Putamen (tissue), 1 donor: ENCODE measurements at places on chromosomes 4 and X.

DNA sequence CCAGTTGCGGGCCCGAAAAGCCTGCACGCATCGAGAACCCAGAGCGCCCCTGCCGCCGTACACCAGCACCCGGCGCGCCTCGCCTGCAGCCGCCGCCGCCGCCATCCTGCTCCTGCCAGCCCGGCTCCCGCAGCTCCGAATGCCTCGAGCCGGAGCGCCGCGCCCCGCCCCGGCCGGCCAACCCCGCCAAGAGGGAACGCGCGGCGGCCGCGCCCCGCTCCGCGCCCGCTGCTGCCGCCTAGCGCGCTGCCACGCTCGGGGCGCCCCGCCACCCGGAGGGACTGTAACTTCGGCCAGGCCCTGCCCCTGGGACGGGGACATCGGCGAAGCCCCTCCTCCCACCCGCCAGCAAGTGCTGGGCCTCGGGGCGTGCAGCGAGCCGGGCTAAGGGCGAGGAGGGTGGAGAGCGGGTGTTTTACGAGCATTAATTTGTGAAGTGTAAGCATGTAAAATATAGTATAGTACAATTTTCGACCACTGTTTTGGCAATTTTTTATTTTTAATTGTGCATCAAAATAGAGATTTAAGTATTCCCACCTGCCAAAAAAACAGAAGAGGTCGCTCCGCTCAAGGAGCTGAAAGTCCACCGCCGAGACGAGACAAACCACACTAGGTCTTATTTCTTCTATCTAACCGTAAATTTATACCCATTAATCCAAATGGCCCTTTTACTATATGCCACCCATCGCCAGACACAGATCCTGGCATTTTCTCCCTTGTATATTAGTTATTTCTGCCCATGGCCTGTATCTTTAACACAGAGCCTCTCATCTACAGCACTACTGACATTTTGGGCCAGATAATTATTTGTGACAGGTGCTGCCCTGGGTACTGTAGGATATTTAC, at the start of gene QDPR:
TSS of gene QDPR (minus strand) at position 141 of the 846 bp plus-strand sequence. CDS start at position 105, 36 bp downstream.
- peak; percentile 94 for DNase-seq

DNA sequence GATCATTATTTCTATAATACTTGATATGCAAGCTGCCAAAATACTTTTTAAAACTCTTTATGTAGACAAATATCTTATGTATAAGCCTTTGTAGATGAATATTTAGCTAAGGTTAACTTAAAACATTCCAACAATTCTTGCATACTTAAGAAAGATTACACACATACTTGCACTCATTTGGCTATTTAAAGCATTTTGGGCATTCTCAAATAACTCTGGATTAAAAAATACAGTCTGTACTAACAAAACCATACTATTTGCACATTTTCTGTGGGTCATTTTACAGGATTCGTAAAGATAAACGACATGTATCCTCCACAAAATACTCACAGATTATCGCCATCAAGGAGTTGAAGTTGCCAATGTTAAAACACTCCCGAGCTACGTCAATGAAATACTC, 26.5 kb downstream of the RASGEF1B start:
- DNase-seq, result no peak

- DNase-seq, result no peak
These were observed 41.9 kb upstream of the RELL1 start for GRCh38 chr4:37728064-37728463.

DNA sequence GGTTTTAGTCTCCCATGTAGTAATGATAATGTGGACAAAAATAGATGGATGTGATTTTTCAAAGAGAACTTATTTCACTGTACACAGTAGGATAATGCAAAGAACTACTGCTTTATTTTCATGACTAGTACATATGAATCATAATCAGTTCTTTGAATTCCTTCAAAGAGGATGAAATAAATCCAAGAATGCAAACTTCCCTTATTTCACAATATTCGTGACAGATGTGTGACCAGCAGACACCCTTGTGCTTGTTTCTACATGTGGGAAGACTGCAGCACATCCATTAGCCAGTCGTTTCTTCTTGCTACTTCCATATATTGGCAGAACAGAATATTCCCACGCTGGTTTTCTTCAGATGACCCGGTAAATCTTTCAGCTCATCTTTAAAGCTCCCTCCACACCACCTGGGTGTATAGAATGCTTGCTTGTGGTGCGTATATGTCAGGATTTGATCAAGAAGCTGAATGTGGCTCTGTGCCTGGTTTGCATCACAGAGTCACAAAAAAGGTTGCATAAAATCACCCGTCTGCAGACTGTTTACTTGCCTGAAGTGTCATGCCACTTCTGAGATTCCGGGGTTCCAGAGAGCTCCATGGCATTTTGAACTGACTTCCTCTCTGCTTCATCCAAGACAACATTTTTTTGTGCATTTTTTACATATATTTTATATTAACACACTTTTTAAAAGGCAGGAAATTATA, 47.7 kb upstream of the FAT4 start:
- no peak for DNase-seq

DNA sequence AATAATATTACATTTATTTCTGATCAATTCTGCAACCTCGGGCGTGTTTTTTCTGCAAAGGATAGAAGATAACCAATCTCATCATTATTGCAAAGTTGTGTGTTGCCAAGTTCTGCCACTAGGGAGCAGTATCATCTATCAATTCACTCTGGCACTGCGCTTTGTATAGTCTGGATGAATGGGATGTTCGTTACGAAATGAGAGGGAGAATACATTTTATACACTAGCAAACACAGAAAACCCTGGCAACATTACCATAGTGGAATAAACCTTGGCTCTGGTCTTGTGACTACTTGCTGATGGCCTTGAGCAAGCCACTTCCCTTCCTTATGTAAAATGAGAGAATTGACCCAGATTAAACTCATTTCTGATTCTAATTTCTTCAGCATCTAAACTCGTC, 97.5 kb upstream of the ZNF518B start:
- DNase-seq, result peak; percentile 47

DNA sequence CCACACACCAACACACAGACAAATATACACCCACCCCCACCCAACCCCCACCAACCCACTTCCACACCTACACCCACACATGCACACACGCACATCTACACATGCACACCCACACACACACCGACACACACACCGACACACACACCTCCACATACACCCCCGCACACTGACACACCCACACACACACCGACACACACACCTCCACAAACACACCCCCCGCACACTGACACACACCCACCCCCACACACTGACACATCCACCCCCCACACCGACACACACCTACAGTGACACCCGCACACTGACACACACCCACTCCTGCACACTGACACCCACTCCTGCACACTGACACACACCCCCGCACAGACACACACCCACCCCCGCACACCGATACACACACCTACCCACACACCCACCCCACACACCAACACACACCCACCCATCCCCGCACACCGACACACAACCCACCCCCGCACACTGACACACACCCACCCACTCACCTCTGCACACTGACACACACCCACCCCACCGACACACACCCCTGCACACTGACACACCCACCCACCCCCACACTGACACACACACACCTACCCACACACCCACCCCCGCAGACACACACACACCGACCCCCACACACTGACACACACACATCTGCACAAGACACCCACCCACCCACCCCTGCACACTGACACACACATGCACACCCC, 31.1 kb downstream of the FGFRL1 start:
- no peak for DNase-seq

DNA sequence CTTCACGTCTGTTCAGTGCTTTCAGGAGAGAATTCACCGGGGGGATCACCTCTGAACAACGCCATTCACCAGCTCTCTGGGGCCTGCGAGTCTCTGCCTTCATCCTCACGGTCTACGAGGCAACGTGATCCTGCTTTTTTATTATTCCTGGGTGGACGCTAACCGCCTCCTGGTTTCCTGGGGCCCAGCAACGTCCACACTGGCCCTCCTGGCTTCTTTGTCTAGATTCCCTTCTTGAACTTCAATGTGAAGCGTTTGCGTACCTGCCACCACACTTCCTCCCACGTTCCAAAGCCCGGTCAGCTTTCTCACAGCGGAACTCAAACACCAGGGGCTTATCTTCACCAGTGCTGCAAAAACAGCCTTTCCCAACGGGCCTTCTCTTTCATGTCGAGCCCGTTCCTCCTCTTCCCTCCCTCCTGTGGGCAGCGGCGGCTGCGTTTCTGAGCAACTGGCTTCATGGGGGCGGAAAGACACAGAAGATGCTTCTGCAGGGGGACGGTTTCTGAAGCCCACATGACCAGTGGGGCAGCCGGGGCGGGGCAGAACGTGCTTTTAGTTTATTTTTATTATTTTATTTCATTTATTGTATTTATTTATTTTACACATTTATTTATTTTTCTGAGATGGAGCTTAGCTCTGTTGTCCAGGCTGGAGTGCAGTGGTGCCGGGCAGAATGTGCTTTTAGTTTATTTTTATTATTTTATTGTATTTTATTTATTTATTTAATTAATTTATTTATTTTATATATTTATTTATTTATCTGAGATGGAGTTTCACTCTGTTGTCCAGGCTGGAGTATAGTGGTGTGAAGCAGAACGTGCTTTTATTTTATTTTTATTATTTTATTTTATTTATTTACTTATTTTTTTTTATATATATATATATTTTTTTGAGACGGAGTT, 64.6 kb downstream of the CRLF2 start:
- DNase-seq, result no peak

- DNase-seq, result no peak
These were observed 38.1 kb downstream of the PNPLA4 start for GRCh38 chrX:7889135-7889534.

- DNase-seq, result no peak
These were observed 269.9 kb downstream of the KCNIP4 start for GRCh38 chr4:21678711-21679110.

GRCh38 chr4:42658261-42658660, 1.4 kb upstream of the ATP8A1 start:
- no peak for DNase-seq

DNA sequence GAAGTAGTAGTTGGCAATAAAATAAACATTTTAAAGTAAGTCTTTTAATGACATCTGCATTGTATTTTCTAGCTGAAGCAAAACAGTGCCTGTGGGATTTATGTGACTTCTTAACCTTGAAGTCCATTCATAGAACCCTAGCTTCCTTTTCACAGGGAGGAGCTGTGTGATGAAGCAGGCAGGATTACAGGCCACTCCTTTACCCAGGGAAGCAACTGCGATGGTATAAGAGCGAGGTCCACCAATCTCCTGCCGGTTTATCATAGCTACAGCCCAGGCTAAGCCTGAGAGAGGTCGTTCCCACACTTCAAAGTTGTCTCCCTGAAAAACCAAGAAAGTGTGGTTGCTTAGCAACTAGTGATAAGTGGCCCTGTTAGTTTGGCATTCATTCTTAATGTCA, 7.0 kb downstream of the RPL36A start:
- no peak for DNase-seq

- no peak for DNase-seq
These were observed 40.0 kb downstream of the ERVMER34-1 start for GRCh38 chr4:52711272-52711671.

DNA sequence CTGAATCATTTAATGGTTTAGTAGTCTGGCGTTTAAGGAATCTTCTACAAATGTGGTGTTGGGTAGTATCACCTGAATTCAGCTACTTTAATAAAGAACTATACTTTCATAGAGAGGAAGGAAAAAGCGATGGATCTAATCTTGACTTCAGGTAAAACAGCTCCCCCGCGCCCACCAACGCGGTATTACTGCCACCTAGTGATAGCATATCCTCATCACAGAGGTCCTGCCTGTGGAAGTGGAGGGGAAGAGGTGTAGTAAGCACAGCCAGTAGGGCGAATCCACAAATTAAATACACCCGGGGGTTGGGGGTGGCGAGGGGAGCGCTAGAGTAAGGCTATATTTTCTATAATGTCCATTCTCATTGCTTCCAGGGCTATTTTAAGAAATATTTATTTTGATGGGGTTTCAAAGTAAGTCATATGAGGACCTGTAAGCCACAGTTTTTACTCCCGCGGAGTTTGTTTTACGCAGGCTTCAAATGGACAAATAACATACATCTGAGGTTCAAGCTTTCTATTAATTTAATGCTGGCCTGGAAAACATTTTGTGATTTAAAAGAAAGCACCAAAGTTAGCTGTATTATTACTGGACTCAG, 8.3 kb upstream of the DAPP1 start:
- peak; percentile 45 for DNase-seq

GRCh38 chr4:149168645-149169044, 647.0 kb downstream of the IQCM start:
- no peak for DNase-seq

DNA sequence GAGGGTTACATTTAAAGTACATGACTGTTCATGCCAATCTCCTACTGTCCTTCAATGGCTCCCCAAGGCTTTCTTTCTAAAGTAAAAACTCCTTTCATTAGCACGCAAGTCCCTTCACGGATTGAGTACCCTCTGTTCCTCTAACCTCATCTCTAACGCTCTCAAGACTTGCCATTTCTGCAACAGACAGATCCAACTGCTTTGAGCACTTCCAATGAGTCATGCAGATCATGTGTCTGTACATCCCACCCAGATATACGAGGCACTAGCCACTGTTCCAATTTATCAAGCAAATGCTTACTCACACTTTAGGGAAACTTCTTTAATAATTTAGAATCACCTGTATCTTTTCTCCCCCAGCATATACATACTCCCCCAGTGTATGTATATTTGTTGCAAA, 332.5 kb upstream of the ZFP42 start:
- DNase-seq, result no peak

GRCh38 chr4:73341454-73341853, 62.6 kb upstream of the ALB start:
- DNase-seq, result peak; percentile 50

DNA sequence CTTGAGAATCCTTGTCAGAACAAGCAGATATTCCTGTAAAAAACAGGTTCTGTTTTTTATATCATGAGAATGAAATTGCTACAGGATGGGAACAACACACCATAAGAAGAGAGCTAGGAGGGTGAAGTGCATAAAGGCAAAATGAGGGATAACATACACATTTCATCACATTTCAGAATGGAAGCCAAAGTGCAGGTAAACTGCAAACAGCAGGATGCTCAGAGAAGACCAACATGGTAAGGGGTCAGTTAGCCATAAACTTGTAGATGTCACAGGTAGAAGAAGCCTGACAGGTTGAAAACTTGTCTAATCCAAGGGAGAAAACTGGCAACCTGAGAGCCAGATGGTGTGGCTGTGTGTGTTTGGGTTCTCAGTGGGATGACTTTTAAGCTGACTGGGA, 88.9 kb upstream of the FAT1 start:
- DNase-seq, result no peak

DNA sequence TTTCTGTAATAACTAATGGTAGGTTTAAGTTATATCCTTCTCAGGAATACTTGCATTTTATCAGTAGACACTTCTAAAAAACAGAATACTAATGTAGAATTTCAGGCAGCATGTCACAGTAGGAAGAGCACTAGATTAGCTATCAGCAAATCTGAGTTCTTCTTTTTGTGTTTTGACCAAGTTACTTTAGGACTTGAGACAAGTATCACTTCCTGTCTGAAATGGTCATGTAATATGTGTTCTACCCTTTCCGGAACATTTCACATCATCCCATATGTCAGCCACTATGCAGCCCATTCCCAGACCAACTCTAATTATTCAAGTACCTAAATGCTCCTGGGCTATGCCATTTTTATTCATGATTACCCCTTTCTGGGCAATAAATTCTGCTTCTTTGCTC, 401.8 kb upstream of the RPS6KA3 start:
- DNase-seq, result no peak
